ENCODE measurements at places on chromosomes 13 and 19.

- no peak for DNase-seq
Measured at GRCh38 chr13:97067017-97067895, 73.0 kb upstream of the OXGR1 start.

DNA sequence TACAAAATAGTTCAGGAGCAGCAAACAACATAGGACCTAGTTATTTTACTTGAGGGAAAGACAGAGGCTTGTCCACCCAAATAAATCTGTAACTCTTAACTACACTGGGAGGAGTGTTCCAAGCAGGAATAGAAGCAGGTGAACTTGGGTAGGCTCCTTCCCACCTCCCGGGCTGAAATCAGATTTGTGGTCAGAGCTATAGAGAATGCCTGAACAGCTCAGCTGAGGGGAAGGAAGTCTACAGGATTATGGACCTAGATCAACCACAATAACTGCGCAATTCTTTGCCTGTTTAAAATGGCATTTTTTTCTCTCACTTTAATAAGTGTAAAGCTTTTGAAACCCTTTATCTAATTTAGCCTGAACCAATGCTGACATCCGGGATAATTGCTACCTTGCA is 73.5 kb upstream of the IRS2 start:
- DNase-seq: no peak

DNA sequence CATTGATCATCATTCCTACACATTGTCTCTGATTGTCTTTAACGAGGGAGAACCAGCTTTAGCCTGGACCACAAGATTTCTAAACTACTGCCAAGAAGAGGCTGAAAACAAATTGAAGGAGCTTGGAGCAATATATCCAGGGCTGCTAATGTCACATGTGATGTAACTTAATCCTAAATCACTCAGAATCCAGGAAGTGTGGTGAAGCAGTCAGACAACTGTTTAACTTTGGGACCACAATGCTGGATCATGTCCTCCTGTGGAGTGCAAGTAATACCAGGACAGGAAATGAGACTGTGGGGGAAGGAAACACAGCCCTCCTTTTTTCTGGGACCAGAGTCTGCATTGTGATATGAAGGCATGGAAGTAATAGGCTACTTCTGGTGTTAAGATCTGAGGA is 430.2 kb downstream of the KCTD12 start:
- no peak for DNase-seq

DNA sequence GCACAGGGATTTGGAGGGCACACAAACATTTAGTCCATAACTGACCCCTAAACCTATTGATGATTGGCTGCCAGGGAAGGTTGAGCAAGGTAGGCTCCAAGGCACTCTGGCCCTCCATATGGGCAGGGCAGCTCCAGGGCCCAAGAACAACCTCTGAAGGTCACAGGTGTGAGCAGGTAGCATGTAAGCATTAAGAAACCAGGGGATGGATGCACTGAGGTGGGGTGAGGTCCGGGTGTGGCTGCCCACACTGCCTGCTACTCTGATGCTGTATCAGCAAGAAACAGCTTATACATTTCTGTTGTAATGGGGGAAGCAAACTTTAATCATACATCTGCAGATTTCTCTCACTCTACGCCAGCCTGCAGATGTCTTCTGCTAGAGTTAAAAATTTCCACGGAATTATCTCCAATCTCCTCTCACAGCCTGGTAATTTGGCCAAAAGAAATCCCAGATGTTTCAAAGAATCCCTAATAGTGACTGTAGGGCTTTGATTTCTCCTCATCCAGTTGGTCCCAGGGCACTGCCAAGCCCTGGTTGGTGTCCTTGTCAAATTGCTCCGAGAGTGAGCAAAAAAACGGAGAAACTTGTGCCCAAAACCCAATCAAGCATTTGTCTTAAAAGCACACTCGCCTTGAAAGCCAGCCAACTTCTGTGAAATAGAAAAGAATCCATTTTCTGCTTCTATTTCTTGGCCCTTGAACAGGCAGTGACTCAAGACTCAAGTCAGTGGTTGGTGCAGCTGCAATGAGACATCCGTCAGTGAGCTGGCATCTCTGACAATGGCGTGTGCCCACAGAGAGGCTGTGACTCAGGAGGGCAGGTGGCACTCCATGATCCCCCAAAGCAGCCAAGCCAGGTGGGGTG is 72.5 kb upstream of the MRI1 start:
- DNase-seq: no peak

- no peak for DNase-seq
Measured at GRCh38 chr19:29645911-29646310, 19.4 kb upstream of the PLEKHF1 start.

DNA sequence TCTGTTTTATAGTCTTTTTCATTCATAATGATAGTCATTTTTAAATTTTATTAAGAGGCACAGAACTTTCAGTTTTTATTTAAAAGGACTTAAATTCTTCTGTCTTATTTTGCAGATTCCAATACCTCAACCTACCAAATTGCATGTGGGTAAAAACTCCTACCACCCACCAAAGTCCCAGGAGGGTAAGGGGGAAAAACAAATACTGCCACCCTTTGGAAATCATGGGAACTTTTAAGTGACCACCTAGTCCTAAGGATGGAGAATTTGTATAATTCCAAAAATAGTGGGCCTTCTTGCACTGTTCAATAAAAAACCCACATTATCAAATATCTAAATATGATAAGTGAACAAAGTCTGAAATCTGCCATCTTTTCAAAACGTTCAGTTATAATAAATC is 9.7 kb downstream of the SUPT20H start:
- DNase-seq: no peak

- no peak for DNase-seq
Measured at GRCh38 chr19:56092685-56093631, 28.1 kb downstream of the ZNF787 start.

DNA sequence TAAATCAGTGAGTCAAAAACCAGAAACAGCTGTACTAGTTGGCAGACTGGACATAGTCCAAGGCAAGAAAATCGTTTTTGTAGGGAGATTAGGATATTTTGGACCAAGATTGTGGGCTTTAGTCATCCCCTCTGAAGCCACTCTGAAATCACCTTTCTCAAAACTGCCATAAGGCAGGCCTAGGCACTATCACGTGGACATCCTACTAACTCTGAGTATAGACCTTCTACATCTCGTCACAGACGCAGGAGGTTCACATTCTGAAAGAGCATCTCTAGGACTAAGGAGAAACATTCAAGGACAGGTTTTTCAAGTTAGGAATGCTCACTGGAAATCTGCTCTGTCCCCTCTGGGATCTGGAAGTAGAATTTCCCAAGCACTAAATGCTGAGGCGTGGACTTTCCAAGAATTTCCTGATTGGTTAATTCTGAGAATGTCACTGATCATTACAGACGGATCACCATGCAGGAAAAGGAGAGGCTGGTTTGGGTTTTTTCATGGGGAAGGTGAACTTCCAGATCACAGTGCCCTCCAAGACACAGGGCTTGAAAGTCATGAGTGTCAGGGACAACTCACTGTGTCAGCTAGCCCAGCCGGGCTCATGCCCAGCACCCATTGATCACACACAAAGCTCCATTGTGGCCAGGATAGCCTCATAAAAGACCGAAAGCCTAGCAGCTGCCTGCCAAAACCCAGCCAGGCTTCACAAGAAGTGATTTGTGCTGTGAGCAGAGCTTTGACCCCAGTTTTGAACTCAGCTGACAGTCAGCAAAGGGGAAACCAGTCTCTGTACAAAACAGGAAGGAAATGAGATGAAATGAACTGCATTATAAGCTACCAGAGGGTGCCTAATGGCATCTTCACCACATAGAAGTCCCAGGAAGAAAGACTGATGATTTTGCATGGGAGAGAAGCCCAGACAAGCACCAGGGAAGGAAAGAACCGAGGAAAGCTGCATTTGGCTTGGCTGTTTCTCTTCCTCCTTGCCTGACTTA is 2.7 kb upstream of the RUBCNL start:
- DNase-seq: no peak

GRCh38 chr13:106118996-106119395 is 416.5 kb downstream of the EFNB2 start:
- no peak for DNase-seq

GRCh38 chr13:89733829-89734228 is 1613.7 kb upstream of the MIR17HG start:
- no peak for DNase-seq

- no peak for DNase-seq
Measured at GRCh38 chr13:22903301-22903700, 277.5 kb upstream of the SGCG start.

DNA sequence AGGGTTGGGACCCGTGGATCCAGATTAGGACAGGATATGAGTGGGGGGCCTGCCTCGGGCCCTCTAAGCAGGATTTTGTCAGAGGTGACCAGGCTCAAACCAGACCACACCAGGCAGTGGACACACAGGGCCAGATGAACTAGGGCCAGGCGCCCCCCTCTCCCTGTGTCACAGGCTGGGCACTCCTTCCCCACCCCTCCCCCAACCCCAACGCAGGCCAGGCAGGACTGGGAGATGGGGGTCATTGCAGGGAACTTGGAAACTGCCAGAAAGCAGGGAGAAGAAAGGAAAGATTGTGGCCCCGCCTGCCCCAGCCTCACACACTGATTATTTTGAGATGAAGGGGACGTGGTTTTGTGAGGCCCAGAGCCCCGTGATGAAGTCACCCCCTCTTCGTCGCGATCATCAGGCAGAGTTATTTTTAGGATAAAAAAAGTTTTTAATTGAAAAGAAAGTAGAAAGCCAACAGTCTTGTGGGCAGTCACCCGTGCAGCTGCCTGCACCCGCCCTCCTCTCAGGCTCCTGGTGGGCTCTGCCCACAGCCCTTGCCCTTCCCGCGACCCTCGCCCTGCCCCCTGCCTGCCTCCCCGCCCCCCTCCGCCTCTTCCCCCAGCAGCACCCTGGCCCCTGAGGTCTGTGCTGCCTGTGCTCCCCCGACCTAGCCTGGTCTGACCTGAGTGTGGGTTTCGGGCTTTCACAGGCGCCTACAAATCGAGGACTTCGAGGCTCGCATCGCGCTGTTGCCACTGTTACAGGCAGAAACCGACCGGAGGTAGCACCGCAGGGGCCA is 1.9 kb upstream of the YJEFN3 start:
- no peak for DNase-seq

GRCh38 chr19:50419022-50419579 is 363 bp downstream of the SPIB start:
- DNase-seq: no peak

GRCh38 chr19:7742991-7743390 is 4.3 kb downstream of the CD209 start:
- no peak for DNase-seq

- DNase-seq: no peak
Measured at GRCh38 chr13:92591117-92591516, 635.5 kb upstream of the GPC6 start.

GRCh38 chr19:38850436-38850975 is 720 bp upstream of the HNRNPL start:
- no peak for DNase-seq

DNA sequence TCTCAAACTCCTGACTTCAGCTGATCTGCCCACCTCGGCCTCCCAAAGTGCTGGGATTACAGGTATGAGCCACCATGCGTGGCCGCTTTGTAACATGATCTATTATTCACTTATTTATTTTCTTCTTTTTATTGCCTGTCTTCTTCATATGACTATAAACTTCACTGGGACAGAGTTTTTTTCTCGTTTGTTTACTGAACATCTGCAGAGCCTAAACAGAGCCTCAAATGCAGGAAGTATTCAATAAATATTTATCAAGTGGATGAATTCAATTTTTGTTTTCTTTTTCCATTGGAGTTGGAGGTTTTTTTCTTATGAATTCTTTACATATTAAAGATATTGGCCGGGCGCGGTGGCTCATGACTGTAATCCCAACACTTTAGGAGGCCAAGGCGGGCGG is 54.7 kb downstream of the SKA3 start:
- no peak for DNase-seq

GRCh38 chr19:6238643-6239281 is 41.0 kb downstream of the MLLT1 start:
- no peak for DNase-seq

DNA sequence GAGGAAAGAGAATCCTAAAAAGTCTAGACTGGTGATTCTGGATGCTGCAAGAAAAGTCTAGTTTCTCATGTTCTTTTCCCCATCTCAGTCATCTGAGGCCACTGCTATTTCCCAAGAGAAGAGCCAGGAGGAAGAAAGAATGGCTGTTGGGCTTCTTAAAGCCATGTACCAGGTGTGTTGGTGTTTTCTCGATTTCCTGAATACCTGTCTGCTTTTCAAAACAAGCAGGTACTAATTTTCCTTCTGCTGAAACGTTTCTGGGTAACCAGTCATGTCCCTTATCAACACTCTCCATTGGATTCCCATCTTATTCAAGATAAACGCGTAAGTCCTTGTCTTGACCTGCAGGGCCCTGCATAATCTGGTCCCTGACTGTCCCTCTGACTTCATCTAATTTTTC is 1.1 kb downstream of the ZNF570 start:
- no peak for DNase-seq

GRCh38 chr19:55503157-55503501 is 14.9 kb downstream of the SSC5D start:
- DNase-seq: no peak

GRCh38 chr19:37778613-37779126 is 716 bp downstream of the ZNF573 start:
- DNase-seq: no peak

- no peak for DNase-seq
Measured at GRCh38 chr13:105441051-105441750, 1094.3 kb downstream of the EFNB2 start.

DNA sequence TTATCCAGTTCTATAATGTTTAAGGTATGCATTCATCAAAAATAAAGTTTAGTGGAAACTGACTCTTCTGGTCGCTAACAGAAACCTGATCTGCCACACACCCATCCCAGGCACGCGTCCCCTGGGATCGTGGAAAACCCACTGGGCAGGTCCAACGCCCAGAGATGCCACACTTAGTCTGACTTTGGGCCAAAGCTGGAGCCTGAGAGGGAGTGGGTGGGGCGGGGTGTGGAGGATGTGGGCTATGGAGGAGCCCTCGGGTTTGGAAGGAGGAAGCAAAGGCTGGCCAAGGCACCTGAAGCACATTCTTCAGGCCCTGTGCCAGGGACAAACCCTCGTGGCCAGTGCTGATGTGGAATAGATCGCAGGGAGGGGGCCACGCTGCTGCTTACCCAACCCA is 2.5 kb downstream of the IGFL1 start:
- DNase-seq: no peak

DNA sequence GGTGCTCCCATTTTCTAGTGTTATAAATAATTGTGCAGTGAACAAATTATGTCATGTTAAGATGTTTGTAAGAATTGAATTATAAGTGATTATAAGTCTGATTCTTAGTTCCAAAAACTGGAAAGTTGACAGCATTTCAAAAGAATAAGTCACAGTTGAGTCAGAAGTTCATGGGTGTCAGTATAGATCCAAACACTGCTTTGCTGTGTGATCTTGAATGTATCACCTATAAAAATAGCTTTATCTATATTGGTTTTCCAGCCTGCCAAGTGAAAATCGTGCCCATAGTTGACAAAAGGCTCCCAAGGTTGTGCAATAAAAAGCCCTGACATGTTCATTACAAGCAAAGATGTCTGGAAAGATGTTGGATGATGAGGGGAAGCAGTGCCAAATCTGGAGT is 336.0 kb downstream of the MTUS2 start:
- DNase-seq: no peak

DNA sequence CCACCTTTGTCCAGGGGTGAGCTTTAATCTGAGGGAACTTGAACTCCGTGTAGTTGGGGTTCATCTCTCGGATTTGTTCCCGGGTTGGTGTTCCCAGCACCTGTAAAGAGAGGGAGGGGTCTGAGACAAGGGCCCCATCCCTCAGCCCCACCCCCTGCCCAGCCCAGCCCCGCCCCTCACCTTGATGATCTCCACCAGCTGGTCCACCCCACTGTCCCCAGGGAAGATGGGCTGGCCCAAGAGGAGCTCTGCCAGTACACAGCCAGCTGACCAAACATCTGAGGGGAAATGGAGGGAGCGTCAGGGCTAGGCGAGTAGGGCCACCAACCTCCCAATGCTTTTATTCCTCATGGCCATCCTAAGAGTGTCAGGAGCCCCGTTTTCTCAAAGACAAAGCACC is 9.3 kb downstream of the GSK3A start:
- no peak for DNase-seq
